Trophoblast cell (in vitro differentiated cells and primary cell): ENCODE measurements at places on chromosomes 2 and 18.

GRCh38 chr2:68193787-68194372 is 36.2 kb downstream of the PNO1 start:
- no peak for DNase-seq

- DNase-seq = no peak
Observed at GRCh38 chr2:95730813-95731212, 139.0 kb downstream of the TRIM43 start.

GRCh38 chr2:234278556-234279255 is 218.2 kb downstream of the ARL4C start:
- DNase-seq = no peak

DNA sequence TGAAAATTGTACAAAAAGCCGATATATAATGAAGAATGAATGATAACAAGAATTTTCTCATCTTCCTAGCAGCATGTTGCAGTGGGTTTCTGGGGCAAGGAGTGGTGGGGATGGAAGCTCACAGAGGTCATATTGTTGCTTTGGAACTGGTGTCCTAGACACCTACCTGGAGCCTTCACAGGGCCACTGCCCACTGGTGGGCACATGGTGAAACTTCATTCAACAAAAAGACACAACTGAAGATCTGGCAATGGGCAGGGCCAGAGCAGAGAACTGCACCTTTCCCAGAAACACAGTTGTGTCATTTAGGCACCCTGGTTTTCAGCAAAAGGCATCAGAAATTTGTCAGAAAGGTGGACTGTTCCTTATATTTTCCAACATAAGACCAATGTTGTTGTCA is 115.3 kb downstream of the FHOD3 start:
- peak; percentile 68 for DNase-seq

DNA sequence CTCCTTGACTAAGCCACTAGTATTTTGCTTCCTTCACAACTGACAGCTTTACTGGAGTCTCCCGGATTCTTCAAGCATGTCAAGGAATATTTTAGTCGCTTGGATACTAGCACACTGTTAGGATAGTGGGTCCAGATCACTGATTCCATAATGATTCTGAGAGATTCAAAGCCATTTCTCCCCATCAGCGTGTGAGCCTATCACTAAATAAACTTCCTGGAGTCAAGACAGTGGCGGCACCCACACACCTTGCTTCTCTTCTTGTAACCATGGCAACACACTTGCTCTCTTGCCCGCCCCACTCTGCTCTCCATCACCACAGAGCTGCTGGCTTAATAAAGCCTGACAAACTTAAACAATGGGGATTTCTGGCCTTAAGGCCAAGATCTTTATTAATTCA is 245.1 kb downstream of the LRRTM1 start:
- DNase-seq = no peak

- DNase-seq = no peak
Observed at GRCh38 chr2:127280693-127281092, 13.3 kb downstream of the ERCC3 start.

- peak; percentile 70 for DNase-seq
Observed at GRCh38 chr2:96869822-96870625, at the start of gene SEMA4C. SEMA4C (minus strand) TSS chr2:96870080; CDS start chr2:96867886, 2,194 bp downstream.

GRCh38 chr2:70966681-70967080 is 11.7 kb upstream of the ANKRD53 start:
- DNase-seq = no peak

- DNase-seq = no peak
Observed at GRCh38 chr2:157911246-157911645, 35.1 kb upstream of the ACVR1 start.

DNA sequence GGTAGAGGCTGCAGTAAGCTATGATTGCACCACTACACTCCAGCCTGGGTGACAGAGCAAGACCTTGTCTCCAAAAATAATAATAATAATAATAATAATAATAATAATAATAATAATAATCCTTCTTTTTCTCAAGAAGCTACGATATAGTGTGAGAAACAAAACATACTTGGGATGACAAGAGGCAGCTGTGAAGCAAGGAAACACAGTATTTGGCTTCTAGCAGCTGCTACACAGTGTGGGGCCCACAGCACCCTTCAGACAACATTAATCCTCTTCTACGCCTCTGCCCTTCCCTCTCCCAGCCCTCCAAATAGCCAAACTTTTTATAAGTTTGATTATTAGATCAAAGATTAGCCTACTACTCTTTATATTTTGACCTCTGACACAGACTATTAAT is 62.2 kb downstream of the MYOM1 start:
- DNase-seq = no peak

- no peak for DNase-seq
Observed at GRCh38 chr2:235894839-235895238, 273.3 kb downstream of the GBX2 start.

- DNase-seq = no peak
Observed at GRCh38 chr2:42050703-42051542, 3.1 kb downstream of the PKDCC start.

- DNase-seq = no peak
Observed at GRCh38 chr2:210756855-210757254, 200.5 kb downstream of the CPS1 start.

GRCh38 chr18:32373995-32374394 is 96.7 kb downstream of the GAREM1 start:
- peak; percentile 79 for DNase-seq

GRCh38 chr2:41853427-41854191 is 194.2 kb upstream of the PKDCC start:
- DNase-seq = peak; percentile 57

- no peak for DNase-seq
Observed at GRCh38 chr2:194721227-194721626, 935.8 kb upstream of the SLC39A10 start.

- peak; percentile 38 for DNase-seq
Observed at GRCh38 chr18:35029103-35029502, 12.1 kb upstream of the MAPRE2 start.

- DNase-seq = no peak
Observed at GRCh38 chr2:169709331-169709730, 15.1 kb downstream of the PHOSPHO2 start.

- no peak for DNase-seq
Observed at GRCh38 chr2:112733456-112733855, 12.6 kb downstream of the NT5DC4 start.

DNA sequence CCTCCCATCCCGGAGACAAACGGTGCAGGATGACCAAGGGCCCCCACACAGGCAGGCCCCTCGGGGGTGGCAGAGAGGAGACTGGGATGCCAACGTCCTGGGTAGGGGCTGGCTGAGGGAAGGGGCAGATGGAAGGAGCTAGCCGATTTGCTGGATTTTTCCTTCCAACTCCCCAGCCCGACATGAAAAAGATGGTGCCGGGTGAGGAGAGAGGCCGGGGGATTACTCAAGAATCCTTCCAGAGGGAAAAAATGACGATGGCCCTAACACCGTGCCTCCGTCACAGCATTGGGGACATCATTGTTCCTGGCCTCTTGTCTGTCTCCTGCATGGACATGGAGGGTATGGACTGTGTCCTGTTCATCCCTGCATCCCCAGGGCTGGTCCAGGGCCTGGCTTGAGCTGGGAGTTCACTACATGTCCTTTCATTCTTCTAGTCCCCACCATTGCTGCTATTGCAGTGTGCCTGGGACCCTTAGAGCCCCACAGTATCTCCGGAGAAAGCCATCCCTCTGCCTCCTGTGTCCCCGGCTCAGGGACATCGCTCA is 217.7 kb downstream of the TNS1 start:
- DNase-seq = no peak

GRCh38 chr18:13137670-13138419 is 80.7 kb upstream of the LDLRAD4 start:
- peak; percentile 81 for DNase-seq

GRCh38 chr2:10831400-10831985 is 18.9 kb upstream of the PDIA6 start:
- DNase-seq = no peak

DNA sequence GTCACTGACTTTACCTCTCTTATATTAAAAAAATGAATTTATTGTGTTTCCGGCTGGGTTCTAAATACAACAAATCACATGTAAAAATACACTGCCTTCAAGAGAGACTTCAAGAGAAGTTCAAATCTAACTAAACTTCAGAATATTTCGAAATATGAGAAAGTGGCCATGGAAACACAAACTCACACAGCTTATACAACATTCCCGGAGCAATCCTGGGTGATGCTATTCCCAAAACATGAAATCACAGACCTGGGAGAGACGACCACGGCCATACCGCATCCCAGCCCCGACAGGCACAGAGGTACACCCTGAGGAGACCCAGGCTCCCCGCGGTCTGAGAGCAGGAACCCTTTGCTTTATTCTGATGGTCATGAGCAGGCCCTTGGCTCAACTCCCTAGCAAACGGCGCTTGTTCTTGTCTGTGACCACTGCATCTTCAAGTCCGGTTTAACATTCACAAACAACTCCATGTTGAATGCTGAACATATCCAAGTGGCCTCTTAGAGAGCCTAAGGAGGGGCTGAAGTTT is 185.4 kb upstream of the REV1 start:
- DNase-seq = no peak

DNA sequence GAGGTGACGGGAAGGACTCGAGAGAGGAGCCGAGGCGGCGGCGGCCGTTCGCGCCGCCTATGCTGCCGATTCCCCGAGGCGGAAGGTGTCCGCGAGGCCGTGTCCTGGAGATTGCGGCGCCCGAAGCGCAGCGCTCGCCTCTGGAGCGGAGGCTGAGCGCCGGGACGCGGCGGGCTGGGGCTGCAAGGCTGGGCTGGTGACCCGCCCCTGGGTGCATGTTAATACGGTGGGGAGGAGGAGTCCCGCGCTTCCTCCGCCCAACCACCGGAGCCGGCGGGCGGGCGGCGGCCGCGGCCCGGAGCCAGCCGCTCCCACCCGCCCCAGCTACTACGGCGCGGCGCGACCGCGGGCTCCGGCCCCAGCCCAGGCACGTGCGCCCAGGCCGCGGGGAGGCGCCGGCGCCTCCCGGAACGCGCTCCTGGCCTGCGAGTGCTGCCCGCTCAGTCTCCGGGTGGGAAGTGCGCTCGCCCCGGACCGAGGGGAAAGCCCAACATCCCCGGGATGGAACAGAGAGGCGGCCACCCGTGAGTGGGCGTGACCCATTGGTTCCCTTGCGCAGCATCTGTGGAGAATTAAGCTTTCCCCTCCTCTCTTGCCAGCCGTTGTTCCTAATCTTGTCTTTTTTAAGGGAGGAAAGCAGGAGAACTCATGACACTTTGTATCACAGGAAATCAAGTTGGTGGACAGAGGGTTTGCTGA is at the start of gene DLGAP1:
Gene DLGAP1, minus strand, starts transcription at position 195 of the 699 bp plus-strand sequence.
- DNase-seq = no peak

- DNase-seq = no peak
Observed at GRCh38 chr2:127046579-127046978, 60.4 kb downstream of the BIN1 start.

- DNase-seq = no peak
Observed at GRCh38 chr2:114040826-114041225, 150.9 kb downstream of the ACTR3 start.

DNA sequence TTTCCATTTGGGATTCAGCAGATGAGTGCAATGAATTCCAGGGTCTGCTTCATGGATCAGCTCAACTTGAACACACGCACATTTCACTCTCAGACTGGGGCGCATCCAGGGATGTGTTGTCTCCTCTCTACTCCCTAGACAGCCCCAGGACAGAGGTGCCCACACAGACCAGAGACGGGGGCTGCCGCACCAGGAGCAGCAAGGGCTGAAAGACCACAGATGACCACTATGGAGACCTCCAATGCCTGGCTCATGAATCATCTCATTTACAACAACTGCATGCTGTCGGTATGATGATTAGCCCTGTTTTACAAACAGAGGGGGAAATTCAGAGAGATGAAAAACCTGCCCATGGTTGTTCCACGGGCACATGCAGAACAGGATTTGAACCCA is 63.1 kb downstream of the CYP26B1 start:
- DNase-seq = no peak

DNA sequence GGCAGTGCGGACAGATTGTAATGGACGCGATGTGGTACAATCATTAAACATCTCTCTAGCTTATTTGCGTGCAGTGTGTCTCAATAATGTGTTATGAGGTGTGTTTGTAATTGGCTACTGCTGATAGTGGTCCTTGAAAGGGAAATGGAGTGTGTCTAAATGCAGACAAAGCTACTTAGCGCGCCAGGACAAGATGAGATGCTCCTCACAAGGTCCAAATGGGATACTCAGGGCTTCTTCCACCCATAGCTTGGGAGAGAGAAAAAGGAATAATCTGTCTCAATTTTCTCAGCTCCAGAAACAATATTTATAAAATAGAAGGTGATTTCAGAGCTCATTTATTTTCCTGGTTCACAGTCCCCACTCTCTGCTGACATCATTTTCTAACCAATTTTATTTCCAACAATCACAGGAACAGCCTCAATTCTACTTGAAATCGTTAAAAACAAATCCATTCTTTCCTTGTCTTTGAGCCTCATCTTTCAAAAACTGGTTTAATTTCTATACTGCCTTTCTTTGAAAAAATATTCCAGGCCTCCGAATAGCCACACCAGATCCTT is 28.5 kb downstream of the GALNT14 start:
- DNase-seq = no peak

DNA sequence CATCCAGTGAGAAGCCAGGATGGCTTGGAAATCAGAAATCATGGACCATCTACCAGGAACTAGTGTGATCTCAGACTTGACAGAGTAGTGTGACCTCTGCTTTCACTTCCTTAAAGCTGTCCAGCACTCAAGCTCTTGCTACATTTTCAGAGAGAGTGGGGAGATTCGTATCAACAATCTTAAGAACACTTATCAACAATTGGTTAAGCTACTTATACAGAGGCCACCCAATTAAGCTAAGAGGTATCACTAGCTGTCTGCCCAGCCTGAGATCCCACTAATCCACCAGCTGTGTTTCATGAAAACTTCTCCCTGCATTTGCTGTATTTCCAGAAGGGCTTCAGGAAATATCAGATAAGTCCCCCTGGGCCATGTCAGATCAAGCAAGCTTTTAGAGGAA is 4.2 kb downstream of the RPRM start:
- no peak for DNase-seq

- peak; percentile 48 for DNase-seq
Observed at GRCh38 chr2:162153608-162154224, 1.7 kb upstream of the GCG start.

GRCh38 chr2:46193855-46194254 is 103.4 kb upstream of the EPAS1 start:
- DNase-seq = no peak

DNA sequence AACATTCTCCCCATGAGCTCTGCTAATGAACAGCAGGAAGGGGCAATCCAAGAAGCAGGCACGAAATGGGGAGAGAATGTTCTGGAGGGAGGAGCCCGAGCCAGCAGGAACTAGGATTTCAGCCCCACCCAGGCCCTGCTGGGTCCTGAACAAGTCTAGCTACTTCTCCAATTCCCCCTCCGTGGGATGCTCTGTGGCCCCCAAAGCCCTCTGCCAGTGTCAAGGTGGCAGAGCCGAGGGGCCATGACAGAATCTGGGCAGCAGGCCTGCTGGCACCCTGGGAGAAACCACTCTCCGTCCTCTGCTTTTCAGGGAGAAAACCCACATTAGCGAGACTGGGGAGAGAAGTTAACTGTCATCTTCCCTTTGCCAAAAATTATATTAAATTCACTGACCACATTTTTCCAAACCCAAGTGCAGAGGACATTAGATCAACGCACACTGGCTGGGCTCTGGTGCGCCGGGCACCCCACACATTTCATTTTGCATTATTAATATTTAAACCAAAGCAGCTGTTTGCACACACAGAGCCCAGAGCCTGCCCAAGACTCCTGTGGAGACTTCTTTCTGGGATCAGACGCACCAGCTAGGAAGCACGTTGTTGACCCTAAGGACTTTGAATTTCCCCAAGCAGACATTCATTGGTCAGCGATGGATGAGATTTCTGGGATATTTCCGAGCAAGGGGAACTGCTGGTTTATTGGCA is 80.2 kb upstream of the PKDCC start:
- DNase-seq = peak; percentile 24
